ENCODE measurements at places on chromosomes 3 and 15. TPM values are rescaled to one million over a fixed set of nuclear protein-coding genes. Genes with fewer than 3 reads are reported as not detected.

Gene KCNH8
- 0.26 TPM for total RNA-seq

GRCh38 chr3:171979081-171979480 is 60.3 kb upstream of the FNDC3B start:
- DNase-seq: no peak

DNA sequence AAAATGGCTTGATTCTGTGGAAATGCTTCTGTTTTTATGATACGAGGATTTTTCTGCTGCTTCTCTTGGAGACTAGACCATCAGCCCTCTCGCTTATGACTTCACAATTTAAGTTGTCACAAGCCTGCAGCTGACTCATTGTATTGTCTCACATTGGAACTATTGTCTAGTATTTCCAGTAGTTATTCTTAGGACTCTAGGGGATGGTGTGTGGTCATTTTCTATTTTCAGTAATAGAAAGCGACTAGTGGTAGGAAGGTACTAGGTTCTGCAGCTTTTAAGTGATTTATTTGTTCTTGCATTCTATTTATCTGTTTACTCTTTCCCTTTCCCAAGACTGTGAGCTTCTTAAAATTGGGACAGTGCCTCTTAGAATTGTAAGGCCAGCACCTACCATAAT is 66.3 kb upstream of the CRTC3 start:
- DNase-seq: no peak

- DNase-seq: no peak
These were observed 171.4 kb downstream of the STT3B start for GRCh38 chr3:31704156-31704555.

DNA sequence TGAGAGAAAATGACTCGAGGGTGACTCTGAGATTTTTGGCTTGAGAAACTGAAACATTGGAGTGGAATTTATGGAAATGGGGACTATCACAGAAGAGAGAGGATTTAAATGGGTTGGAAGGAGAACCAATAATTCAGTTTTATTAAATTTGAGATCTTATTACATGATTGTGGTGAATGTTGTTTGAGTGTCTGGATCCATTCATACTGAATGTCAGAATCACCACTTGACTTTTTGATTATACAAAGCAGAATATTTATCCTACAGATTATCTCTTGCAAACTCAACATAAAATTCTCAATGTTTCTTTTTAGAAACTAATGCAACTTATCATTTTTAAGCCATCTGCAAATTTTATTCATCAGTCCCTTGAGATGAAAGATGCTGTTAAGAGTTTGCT is 332.8 kb downstream of the CNTN3 start:
- DNase-seq: no peak

GRCh38 chr3:197117114-197117513 is 87.5 kb upstream of the MELTF start:
- no peak for DNase-seq

Data from right cardiac atrium (tissue), 5 donors.